ENCODE measurements at places on chromosomes 5 and 9.
A peak's percentile ranks its signal among the peaks of the same experiment; 100 is the strongest.

- no peak for DNase-seq
These were observed 235.1 kb downstream of the GADD45G start for GRCh38 chr9:89839952-89840351.

GRCh38 chr5:139668064-139668880, 20.1 kb downstream of the CXXC5 start:
- DNase-seq = peak; percentile 35

DNA sequence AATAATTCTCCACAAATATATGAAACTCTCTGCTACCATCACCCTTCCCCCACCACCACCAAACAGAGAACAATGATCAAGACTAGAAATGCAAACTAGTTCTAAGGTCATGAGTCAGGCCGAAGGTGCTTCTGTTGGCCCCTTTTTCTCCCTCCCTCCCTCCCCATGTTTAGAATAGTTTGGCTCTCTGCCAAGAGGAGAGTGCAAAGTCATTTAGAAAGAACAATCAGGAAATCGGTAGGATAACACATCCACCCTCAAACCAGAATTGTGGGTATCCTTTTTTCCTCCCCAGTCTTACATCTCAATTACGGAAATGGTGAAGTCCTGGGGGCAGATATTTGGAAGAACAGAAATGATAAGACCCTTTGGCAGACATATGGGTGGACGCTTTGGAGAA, 170.1 kb downstream of the SLF1 start:
- DNase-seq = no peak

- no peak for DNase-seq
These were observed 20.7 kb upstream of the IL33 start for GRCh38 chr9:6194934-6195333.

GRCh38 chr5:106241409-106241808, 1429.3 kb downstream of the EFNA5 start:
- DNase-seq = no peak

GRCh38 chr5:143213851-143214363, 189.6 kb downstream of the NR3C1 start:
- no peak for DNase-seq

GRCh38 chr5:80207832-80208231, 48.0 kb downstream of the SERINC5 start:
- no peak for DNase-seq

DNA sequence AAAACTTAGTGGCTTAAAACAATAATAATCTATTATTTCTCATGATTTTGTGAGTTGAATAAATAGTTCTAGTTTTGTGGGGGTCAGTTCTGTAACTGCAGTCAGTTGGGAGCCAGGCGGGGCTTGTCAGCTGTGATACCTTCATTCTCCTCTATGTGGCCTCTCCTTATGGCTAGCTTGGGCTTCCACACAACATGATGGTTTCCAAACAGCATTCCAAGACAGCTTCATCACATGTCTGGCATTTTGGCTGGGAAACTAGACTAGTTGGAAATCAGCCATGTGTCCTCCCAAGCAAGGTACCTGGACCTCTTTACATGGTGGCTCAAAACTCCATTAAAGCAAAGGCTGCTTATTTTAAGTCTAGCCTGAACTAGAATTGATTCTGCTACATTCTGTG, 61.4 kb upstream of the RANBP3L start:
- DNase-seq = no peak

GRCh38 chr9:4301971-4302427, 2.1 kb upstream of the GLIS3 start:
- DNase-seq = no peak

DNA sequence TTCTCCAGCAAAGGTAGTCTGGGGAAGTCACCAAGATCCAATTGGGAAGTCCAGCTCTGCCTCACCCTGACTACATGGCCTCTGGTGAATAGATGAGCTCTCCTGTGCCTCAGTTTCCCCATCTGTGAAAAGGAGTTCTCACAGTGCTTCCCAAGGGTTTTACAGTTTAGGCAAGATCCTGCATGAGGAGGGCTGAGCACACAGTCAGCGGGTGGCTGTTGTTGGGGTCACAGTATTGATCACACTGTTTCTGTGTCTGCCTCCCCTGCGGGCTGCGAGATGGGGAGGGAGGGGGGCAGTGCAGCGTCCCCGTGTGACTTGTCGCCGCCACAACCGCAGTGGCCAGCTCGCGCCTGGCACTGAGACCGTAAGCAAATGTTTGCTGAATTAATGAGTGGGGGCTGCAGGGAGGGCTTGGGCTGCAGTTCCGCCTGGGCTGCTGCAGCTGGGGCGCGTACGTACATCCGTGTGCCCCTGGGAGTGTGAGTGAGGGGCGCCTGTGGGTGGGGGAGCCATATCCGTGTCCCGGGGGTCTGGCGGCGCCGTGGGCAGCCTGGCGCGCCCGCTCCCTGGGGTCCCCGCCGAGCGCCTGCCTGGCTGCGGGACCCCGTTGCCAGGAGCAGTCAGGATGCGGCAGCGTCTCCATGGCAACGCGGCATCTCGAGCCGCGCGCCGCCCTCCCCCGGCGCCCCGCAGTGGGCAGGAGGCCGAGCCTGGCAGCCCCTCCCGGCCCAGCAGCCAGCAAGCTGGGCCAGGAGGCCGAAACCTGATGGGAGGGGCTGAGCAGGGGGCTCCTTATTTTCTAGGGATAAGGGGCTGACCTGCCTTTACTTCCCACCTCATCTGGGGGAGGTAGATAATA, 31.4 kb upstream of the PSD2 start:
- DNase-seq = no peak

- no peak for DNase-seq
These were observed 12.5 kb upstream of the CHD1 start for GRCh38 chr5:98941131-98941883.

DNA sequence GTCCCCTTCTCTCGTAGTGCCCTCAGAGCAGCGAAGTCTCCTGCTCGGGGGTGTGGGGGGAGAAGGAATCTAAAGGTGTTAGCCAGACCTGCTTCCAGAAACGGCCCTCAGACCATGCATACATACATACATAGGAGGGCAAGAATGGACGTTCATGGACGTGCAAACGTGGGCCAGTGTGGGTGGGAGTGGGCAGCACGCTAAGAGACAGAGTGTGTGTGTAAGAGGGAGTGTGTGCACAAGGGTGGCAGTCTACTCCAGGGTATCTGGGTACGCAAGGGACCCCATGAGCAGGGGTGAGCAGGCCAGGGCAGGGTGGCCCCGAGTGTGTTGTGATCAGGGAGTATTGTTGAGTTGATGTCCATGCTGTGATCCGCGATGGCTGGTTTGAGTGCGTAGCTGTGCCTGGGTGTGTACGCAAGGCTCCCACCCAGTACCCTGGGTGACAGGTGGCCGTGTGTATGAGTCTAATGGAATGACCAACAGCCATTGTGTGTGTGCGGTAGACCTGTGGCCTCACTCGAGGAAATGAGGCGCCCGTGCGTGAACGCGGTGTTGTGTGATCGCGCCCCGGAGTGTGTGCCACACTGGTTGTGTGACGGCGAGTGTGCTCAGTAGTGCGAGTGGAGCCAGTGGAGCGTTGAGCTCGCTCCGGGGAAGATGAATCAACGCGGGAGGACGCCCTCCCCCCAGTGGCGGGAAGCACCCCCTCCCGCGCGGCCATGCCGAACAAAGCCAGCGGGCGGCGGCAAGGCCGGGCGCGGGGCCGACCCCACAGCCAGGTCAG, 826 bp downstream of the GPRIN1 start:
- DNase-seq = peak; percentile 25

- DNase-seq = no peak
These were observed 126.2 kb downstream of the BASP1 start for GRCh38 chr5:17343675-17344074.

DNA sequence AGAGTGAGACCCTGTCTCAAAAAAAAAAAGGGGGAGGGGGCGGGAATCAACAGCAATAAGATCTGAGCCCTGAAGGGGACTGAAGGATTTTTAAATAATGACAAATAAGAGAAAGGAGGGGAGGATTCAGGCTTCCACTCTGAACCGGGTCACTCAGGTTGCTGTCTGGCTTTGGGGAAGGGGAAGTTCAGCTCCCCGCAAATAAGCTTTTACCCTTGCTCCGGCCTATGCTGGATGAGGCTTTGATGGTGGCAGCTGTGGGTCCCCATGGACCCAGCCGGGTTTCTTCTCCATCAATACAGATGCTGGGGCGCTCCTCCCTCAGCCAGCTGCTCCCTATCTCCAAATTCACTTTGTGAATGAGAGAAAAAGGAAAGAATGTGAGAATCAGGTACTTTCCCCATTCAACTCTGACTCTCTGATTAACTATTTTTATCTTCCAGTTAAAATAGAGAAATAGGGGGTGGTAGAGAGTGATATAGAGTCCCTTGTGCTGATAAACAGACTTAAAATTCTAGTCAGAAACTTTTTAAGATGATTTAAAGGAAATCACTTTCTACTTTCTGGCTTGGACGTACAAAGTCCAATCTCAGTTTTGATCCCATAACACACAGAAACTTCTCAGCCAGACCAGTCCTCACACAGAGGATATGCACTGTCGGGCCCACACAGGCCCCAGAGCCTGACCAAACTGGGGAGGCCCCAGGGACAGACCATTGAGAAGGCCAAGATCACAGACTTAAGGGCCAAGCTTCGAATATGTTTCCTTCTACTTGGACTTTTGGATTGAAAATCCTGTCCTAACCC, 39.6 kb downstream of the C5orf15 start:
- no peak for DNase-seq

GRCh38 chr5:107135391-107135790, 535.3 kb downstream of the EFNA5 start:
- DNase-seq = no peak

DNA sequence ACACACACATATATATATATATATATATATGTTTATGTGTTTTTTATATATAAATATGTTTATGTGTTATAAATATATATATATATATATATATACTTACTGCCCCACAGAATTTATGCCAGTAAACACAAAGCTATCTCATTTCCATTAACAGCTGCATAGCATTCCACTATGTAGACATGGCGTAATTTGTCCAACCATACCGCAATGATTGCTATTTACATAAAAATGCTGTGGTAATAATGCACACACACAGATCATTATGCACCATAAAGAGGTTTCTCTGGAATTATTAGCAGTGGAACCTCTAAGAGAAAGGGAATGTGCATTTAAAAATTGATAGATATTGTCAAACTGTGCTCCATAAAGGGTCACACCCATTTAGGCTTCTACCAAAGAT, 150.1 kb downstream of the CEP120 start:
- DNase-seq = no peak

DNA sequence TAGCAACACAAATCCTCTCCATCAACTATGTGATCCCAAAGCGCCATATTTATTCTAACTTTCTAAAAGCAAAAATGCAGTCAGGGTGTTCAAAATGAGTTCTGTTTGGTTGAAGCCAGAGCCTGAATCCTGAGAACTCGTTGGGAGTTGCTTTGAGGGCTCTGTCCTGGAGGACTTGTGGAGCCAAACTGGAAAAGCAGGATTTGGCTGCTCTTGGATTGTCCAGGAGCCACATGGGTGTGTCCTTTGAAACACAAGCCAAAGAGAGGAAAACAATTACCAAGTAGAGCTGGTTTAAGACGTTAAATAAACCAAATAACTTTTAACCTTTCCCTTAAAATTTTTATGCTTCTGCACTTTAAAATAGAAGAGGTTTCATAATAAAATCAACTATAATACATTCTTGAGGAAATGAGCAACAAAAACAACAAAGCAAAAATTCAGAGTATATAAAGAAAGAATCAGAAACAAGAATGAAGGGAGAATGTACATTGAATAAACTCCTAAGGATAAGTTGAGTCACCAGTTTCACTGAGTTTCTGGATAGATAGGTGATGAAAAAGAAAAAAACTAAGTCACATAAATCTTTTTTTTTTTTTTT, 13.5 kb downstream of the C5orf46 start:
- DNase-seq = no peak

DNA sequence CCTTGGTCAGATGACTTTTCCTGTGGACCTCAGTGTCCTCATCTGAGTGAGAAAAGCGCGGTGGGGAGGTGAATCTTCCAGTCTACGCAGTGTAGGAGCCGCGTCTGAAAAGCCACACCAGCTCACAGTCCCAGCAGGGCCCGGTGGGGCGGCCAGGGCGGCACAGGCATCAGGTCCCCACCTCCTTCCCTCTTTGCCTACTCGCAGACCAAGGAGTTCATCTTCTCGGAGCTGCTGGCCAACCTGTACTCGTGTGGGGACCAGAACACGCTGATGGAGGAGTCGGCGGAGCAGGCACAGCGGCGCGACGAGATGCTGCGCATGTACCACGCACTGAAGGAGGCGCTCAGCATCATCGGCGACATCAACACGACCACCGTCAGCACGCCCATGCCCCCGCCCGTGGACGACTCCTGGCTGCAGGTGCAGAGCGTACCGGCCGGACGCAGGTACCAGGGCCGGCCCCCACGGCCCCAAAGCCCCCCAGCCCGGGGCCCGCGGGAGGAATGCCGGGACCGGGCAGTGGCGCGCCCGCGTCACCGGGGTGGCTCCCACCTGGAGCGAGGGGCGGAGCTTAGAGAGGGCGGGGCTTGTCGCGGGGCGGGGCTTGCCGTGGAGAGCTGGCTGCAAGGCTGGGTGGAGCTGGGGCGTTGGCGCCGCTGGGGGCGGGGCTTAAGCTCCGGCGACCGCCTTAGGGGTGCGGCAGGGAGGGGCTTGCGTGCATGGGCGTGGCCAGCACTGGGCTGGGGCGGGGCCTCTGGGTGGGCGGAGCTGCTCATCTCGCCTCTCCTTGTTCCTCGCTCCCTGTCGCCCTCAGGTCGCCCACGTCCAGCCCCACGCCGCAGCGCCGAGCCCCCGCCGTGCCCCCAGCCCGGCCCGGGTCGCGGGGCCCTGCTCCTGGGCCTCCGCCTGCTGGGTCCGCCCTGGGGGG, 25.6 kb downstream of the GOLGA2 start:
- DNase-seq = peak; percentile 99

DNA sequence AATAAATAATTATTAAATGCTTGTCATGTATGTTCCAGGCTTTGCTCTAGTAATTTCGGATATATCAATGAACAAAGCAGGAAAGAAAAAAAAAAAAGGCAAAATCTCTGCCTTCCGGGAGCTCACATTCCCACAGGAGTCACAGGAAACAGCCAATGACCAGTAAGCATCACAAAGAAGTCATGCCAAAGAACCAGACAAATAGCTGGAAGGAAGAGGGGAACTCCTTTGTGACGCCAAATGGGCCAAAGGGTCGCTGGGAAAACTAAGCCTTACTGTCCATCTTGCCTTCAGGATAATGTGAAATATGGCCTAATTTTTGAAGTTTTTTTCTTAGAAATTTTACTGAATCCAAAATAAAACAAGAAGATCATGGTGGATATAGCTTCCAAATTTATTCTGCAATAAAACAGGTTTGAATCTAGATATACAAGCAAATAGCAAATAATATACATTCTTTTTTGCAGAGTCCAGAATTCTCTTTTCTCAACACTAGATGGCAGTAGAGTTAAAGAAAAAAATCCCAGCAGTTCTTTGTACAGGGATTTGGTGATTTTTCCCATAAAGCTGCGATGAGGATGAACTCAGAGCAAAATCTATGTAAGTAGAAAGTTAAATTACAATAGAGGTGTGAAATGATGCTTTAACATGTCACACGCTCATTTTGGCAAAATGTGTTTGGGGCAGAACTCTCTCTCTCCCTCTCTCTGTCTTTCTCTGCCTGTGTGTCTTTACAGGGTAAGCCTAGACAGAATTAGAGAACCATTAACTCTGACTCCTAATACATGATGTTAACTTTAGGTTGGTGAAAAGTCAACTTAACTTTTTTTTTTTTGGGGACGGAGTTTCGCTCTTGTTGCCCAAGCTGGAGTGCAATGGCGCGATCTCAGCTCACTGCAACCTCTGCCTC, 60.0 kb upstream of the TUT7 start:
- DNase-seq = no peak

Data from stimulated activated CD4-positive, alpha-beta T cell treated with anti-CD3 and anti-CD28 coated beads, Interleukin-4, amount 100 ng/mL, for 4 hours (primary cell).